ENCODE measurements at places on chromosomes 5 and 9.

GRCh38 chr5:1488882-1489680, 34.7 kb downstream of the LPCAT1 start:
- no peak for DNase-seq

- DNase-seq: no peak
These were observed 2.2 kb upstream of the VPS13A start for GRCh38 chr9:77175151-77175550.

DNA sequence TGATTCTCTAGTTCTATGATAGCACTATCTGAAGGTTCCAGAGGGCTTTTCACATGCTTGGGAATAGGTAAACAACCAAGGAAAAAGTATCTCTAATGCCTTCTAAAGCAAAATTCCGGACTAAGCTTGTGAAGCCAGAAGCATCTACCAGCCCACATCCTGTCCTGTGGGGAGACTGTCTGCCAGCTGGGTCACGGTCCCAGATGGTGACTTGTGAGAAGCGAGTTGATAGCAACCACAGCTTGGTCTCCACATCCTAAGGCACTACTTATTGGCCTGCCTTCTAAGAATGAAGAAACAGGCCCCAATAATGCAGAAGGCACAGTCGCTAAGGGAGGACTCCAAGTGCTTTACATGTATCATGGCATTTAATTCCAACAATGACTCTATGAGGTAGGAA, 184.1 kb upstream of the ADRA1B start:
- no peak for DNase-seq

DNA sequence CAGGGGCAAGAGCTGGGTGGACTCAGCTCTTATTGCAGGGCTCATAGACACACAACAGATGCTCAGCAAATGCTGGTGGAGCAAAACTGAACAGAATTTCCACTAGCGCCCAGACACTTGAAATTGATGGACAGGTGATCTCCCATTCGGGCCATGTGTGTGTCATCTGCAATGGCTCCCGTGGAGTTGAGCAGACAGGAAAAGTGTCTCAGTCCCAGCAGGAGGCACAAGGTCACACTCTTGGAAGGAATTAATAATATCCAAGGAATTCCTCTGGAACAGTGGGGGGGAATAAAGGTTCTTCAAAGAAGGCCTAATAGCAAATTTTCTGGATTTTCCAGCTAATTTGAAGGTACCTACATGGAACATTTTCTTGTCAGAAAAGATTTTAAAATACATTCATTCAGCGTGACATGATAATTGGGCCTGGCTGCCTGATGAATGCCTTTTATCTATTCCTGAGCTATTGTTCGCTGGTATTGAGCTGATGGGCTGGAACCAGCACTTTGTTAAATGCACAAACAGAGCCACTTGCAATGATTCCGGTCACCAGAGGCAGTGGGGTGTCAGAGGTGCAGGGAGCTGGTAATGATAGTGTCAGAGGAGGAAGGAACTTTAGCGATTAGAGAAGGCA, 31.5 kb upstream of the ALDH1B1 start:
- no peak for DNase-seq

- DNase-seq: no peak
These were observed 1.2 kb downstream of the PRRT1B start for GRCh38 chr9:131546336-131547084.

DNA sequence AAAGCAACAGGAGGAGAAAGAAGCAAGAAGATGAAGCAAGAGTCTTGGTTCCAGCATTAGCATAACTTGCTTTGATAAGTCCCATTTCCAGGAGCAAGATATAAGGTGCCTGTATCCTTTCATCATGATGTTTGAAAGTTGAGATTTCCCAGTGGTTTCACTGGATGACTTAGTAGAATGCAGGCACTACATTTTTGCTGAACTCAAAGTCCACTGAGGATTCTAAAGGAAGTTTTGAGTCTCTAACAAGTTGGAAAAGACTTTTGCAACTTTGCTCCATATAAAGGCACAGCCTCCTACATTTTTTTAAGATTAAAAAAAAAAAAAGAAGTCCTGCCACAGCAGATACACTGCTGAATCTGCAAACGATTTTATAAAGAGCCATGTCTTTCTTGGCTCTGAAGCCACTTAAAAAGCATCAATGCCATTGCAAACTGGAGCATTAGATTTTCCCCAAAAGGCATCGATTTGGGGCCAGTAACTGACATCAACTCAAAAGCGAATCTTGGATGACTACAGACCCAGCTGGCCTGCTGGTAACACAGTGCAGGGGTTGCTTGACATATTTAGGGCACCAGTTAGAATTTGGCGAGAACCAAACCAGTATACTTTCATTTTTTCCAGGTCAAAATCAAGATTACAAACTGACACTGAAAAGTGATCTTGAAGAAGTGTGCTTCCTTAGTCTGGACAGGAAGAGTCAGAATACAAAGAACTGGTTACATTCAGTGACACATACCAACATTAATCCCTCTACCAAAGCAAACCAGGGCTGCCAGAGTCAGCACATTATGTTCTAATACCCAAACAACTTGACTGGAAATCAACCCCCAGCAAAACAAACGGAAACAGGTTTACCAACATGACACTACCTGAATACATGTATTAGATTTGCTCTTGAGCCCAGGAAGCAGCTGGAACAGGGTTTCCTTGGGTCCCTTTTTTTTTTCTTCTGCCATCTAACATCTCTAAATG, 39.1 kb upstream of the KCNV2 start:
- no peak for DNase-seq

DNA sequence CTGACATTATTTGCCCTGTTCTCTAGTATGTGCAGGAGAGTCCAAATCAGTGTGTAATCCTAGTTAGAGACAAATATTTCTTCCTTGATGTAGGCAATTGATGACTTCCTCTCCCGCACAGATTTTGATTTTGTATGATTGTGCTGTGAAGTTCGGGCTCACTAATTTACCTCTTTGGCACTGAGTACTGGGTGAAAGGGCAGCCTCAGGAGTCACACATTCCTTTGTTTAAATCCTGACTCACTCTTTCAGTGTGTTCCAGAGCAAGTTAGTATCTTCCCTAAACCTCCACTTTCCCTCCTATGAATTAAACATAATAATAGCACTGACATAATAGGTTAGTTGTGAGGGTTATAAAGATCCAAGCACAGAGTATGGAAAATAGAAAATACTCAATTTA, 269.7 kb downstream of the ISL1 start:
- DNase-seq: no peak

GRCh38 chr5:119412279-119413227, 39.7 kb upstream of the HSD17B4 start:
- no peak for DNase-seq

DNA sequence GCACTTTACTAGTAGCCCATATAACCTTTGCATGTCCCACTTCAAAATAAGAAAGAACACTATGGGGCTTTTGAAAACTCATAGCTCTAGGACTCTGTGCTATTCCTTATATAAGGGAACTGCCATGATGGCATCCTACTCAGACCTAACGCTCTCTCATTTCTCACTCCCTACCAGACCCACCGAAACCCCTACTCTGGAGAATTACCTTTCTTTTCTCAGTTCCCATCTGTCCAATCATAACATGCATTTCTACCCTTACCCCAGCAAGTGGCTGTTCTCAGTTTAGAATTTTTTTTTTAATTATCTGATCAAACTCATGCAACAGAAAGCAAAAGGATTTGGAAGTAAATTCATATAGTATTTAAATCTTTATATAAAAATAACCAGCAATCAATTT, 27.3 kb downstream of the CARNMT1 start:
- no peak for DNase-seq

DNA sequence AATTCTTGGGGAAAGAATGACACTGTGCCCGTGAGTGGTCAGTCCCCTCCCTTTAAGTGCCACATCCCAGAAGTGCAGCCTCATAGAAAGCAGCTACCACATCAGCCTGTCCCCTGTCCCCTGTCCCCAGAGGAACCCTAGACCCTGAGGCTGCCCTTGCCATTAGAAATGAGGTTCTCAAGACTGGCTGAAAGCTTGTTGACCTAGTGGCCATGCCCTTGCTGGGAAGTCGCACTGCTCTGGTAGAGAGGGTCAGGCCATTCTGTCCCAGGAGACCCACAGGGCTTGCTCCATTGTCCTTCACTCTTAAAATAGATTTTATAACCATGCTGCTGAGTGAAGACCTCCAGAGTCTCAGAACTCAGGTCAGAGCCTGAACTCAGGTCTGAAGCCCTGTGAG, 184.5 kb downstream of the RGS3 start:
- no peak for DNase-seq

GRCh38 chr5:81552852-81553566, 159.1 kb upstream of the ACOT12 start:
- DNase-seq: no peak

DNA sequence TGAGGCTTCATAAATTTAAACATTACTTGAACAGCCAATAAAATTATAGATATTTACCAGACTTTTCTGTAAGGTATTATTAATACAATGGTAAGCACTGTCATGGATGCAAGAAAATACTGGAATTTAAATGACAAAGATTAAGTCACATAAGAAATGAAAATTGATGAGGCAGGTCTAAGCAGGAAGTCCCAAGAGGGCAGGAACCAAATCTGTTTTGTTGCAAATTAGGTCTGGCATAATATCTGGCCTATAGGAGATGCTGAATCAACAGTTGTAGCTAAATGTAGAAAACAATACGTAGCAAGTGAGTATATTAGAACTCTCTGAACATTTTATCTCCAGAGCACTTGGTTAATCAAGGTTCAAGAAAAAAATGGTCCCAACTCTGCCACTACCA, 142.5 kb downstream of the EBF1 start:
- DNase-seq: no peak

GRCh38 chr9:135698767-135699166, 514 bp downstream of the SOHLH1 start:
- DNase-seq: no peak

- no peak for DNase-seq
These were observed 38.2 kb upstream of the EXOC3 start for GRCh38 chr5:404666-405241.

DNA sequence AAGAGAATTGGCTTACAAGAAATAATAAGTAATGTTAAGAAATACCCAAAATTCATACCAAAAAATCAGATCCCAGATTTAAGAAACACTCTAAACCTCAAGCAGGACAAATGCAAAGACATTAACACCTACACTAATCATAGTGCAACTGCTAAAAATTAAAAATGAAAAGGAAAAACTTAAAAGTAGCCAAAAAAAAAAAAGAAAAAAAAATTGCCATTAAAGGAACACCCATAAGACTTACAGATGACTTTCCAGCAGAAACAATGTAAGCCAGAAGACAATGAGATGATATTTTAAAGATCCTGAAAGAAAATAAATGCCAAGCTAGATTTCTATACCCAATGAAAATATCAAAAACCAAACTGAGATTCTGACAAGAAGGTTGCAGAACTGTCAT, 101.5 kb downstream of the DENND1A start:
- DNase-seq: no peak

GRCh38 chr5:126168785-126169184, 254.4 kb upstream of the GRAMD2B start:
- no peak for DNase-seq

DNA sequence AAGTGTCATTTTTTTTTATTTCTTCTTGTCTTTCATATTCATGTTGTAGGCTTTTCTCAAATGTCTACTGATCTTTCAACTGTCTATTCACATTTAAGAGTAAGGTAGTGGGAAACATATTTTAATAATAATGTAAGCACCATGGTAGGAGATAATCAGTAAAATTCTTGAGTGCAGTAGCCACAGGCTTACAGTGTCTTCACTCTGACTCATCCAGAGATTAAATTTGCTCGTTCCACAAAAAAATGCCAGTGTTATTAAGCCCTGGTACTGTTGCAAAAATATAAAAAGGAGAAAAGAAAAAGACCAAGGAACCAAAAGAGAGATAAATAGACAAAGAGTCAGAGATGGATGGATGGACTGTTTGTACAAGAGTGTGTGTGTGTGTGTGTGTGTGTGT, 43.0 kb downstream of the PARP8 start:
- no peak for DNase-seq

DNA sequence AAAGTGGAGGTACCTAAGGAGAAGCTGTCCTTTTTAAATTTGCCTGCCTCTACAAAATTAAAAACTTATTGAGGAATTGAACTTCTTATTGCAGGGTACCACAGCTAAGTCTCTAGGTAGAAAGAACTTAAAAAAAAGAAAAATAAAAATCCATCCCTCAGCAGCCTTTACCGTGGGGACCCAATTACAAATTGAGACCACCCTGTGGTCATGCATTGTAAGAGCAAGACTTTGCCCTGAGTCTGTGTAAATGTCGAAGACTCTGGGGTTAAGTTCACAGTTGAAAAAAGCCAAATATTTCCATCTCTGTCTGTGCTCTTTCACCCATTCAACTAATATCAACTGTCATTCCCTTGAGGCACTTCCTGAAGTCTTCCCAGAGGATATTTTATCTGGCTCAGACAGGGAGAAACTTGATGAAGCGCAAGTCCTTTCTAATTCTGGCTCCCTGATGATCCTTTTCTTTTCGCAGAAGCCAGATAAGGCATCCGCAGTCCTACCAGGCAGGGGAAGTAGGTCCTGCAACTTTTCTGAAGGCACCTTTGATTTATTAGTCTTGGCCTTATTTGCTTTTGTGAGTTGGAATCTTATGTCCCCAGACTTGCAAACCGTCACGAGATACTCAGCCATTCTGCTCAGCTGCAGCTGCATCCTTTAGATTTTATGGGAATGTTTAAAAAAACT, 323.8 kb upstream of the WWC1 start:
- no peak for DNase-seq

GRCh38 chr5:33299621-33300208, 141.1 kb upstream of the TARS1 start:
- DNase-seq: no peak

GRCh38 chr5:109852371-109853155, 162.8 kb downstream of the MAN2A1 start:
- no peak for DNase-seq

DNA sequence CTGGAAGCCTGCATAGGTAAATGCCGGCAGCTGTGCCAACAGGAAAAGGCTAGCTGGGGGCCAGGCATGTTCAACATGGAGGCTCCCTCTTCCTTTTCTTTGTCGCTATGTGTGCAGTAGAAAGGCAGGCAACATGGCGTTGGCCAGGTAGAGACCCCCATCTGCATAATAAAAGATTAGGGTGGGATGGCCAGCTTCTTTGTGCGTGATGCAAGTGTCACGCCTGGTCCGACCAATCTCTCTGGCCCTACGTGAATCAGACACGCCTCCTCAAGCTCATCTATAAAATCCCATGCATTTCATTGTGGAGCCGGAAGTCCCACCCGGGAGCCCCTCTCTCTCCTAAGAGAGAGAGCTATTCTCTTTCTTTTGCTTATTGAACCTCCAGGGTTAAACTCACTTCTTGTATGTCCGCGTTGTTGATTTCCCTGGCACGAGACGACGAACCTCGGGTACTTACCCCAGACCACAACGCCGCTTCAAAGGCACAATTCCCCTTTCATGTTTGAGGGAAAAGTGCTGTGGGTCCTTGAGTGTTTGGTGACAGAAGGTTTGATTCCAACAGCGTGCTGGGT, 25.0 kb upstream of the C5orf47 start:
- DNase-seq: no peak

DNA sequence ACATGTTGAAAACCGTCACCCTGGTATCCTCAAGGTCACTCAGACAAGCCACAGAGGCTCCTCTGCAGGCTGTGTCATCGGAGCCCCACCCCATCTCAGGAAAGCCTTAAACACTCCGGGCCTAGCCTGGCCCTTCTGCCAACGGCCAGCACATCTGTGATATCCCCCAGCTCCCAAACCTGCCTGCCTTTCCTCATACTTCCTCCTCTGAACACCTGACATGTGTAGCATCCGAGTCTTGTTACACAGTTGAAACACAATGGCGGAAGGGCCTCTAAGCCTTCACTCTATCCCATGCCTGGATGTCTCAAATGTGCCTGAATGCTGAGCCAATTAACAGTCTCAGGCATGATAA, 32.9 kb upstream of the TGFBR1 start:
- DNase-seq: no peak
